ENCODE measurements at places on chromosomes 1 and 21.

DNA sequence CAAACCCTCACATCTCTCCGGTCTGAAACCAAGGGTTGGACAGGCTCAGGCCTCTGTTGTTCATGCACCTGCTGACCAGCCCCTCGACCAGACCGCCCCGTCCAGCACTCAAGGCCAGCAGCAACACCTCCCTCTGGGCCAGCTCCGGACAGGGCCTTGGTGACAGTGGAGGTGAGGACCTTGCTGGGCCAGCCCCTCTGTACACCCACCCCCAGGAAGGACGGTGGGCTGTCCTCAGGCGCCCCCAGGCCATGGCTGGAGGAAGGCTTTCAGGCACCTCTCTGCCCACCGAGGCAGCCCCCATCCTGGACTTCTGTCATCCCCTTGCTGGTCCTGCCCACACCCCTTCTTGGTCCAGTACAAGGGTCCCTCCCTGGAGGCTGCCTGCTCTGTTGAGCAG, 48.6 kb downstream of the MEGF6 start:
- no peak for DNase-seq

GRCh38 chr1:7902478-7903085, 38.1 kb downstream of the TNFRSF9 start:
- peak; percentile 58 for DNase-seq

DNA sequence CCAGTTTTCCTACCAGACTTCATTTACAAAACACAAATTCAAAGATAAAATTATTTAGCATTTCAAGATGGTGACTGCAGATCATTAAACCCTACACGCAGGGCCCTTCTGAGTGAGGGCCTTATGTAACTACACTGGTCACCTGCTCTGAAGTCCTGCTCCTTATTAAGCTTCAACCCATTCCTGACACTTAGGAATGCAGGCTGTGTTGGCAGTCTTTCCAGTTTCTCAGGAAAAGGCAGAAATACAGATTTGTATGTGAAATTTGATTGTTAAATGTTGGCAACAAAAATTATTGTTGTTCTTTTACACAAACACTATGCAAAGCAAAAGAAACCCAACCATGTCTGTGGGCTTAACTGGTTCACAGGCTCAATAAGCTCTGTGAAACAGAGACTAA, 25.8 kb upstream of the BCAS2 start:
- DNase-seq = no peak

- DNase-seq = no peak
Observed at GRCh38 chr1:83619170-83619896, 379.6 kb downstream of the TTLL7 start.

GRCh38 chr1:208766832-208767231, 522.6 kb upstream of the PLXNA2 start:
- no peak for DNase-seq

DNA sequence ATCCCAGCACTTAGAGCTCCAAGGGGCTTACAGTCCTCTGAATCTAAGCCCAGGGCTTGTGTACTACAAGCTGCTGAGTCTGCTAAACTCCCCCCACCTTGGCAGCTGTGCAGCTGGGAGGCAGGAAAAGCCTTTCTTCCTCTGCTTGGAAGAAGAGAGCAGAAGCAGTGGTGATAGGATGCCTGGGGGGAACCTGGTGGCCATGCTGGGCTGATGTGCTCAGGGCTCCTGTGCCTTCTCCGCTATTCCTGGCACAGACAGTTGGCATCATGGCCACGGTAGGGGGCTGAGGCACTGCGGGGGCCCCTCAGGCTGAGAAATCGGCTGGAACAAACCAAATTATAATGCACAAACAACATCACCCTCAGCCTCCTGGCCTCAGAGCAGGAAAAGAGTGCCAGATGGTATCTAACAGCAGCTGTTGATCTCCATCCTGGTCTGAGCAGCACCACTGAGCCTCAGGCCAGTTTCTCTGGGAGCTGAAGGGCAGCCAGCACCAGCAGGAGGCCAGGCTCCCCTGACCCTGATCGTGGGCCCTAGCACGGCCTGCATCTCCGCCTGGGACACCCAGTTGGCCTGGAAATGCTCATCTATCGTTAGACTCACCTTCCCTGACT, 35.8 kb downstream of the ECE1 start:
- DNase-seq = no peak

DNA sequence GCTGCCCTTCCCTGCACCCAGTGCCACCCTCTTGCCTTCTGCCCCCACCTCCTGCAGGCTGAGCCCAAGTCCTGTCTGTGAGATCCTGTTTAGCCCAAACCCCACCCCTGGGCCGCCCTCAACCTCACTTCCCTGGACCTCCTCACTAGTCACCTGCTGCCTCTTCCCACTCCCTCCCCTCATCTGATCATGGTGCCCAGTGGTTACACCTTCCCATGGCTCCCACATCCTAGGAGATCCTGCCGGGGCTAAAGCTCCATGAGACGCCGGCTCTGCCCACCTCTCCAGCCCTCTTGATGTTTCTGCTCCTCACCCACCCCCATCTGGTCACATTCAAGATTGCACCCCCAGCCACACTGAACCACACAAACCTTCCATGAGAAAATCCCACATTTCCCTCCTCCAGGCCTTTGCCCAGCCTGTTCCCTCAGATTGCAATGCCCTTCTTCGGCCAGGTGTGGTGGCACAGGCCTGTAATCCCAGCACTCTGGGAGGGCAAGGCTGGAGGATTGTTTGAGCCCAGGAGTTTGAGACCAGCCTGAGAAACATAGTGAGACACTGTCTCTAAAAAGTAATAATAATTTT, 17.0 kb downstream of the TTC39A start:
- DNase-seq = no peak

- no peak for DNase-seq
Observed at GRCh38 chr1:244353551-244354091, 98.1 kb downstream of the ADSS2 start.

DNA sequence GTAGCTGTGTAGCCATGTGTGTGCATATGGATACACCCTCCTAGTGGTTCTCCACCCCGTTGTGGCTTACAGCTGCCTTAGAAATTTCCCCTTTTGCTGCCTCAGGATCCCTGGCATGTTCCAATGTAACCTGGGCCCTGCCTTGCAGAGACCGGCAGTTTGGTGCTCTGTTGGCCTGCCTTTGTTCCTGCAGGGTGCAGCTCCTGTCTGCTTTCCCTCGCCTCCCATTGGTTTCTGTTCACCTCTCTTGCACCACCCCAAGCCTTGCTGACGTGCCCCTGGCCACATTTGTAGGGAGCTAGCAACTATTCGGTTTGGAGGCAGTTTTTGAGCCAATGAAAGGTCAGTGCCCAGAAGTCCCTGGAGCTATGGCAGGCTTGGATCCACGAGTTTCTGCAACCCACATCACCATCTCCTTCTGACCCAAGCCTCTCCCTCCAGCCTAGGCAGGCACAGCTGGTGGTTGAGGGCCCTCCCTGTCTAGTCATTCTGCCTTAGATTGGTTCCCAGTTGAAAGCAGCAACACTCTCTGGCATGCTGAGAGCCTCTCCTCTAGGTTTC, 54.9 kb downstream of the MAB21L3 start:
- DNase-seq = no peak

DNA sequence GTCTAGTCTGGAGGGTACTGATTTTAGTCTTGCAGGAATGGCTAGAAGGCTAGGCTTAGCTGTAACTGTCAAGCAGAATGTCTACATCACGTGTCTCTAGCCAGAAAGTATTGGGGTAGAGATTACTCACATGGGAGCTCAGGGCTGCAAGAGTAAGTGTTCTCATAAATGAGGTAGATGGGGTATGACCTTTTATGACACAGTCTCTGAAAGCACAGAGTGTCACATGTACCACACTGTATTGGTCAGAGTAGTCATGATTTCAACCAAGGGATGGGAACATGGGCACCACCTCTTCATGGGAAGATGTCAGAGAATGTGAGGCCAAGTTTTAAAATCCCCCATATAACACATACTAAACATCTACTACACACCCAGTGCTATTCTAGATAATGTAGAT, 2.9 kb downstream of the FYB2 start:
- DNase-seq = no peak

GRCh38 chr21:38438462-38438893, 59.8 kb downstream of the ERG start:
- DNase-seq = no peak

DNA sequence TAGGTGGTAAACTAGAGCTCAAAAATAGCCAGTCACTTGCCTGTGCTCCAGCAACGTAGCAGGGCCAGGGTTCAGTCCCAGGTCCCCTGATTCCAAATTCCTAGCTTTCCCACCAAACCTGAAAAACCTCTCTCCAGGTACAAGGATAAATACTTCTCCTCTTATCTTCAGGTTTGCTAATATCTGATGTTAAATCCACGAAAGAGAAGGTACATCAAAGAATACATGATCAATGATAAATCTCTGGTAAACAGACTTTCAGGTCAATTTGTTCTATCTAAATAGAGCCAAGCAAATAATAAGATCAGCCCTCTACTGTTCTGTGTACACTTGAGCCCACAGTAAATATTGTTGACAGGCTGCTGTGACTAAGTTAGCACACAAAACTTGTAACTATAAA, 52.1 kb upstream of the AKT3 start:
- no peak for DNase-seq

DNA sequence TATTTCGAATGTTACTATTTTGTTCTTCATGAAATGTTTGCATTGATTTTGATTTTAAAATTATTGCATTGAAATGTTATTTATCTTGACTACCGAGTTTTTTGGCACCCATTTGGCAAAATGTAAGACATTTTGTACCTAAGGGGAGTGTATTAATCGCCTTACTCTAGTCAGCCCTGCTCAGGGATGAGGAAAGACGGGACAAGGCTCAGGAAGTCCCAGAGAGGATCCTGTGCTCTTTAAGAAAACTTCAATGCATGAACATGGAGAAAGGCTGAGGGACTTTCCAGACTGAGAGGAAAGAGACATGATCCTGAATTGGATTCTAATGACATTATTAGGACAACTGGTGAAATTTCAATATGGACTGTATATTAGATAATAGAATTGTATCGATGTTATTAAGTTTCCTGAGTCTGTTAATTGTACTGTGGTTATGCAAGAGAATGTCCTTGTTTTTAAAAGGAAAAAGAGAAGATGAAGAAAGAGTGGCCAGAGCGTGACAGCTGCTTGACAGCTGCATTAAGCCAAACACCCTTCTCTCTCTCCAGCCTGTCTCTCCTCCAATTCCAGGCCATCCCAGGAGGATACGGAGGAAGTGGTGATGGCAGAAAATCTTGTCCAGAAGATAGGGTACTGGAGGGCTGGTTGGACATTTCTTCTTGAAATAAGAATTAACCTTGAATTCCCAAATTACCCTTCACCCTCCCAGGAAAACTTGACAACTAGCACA, 66.0 kb downstream of the PLEKHA6 start:
- no peak for DNase-seq

DNA sequence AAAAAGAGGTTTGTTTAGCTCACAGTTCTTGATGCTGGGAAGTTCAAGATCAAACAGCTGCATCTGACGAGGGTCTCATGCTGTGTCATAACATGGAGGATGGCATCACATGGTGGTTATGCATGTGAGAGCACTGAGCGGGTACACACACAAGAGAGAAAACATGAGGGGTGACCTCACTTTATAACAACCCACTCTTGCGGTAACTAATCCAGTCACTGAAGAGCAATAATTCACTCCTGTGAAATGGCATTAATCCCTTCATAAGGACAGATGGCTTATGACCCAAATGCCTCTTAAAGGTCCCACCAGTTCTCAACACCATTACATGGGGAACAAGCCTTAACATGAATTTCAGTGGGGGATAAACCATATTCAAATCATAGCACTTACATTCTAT, 23.2 kb upstream of the CHIT1 start:
- no peak for DNase-seq

DNA sequence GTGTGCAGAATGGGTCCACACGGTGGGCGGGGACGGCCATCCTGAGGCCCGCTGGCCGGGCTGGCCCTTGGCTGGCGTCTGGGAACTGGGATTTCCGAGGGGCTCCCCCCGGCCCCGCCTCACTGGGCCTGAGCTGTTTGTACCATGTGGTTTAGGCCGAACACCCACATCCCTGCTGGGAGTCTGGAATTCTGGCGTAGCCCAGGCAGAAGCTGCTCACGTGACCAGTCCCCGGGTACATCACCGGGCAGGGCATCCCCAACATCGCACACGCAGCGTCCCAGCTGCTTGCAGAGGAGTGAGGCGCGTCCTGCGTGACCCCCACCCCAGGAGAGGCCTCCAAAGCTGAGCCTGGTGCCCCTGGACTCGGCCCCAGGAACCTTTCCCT, 2.1 kb downstream of the KRTAP10-7 start:
- no peak for DNase-seq

DNA sequence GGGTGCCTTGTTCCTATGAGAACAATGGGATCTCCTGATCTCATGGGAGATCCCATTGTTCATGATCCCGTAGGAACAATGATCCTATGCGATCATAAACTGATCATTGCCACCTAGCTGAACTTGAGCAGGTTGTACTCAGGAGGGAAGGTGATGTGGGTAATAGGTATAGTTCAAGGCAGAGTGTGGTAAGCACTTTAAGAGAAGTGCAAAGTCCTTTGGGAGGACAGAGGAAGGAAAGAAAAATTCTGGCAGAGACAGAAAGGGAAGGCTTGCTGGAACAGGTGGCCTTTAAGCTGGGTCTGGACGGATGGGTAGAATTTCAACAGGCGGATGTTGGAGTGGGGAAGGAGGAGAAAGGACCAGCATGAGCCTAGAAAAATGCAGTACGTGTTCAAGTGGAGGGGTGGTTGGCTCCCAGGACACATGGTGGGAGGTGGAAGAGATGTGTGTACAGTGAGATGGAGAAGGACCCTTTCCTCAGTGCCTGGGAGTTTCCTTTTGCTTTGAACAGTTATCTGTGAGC, 22.3 kb downstream of the GREM2 start:
- DNase-seq = no peak

GRCh38 chr1:230798491-230798890, 51.3 kb downstream of the CAPN9 start:
- DNase-seq = no peak

DNA sequence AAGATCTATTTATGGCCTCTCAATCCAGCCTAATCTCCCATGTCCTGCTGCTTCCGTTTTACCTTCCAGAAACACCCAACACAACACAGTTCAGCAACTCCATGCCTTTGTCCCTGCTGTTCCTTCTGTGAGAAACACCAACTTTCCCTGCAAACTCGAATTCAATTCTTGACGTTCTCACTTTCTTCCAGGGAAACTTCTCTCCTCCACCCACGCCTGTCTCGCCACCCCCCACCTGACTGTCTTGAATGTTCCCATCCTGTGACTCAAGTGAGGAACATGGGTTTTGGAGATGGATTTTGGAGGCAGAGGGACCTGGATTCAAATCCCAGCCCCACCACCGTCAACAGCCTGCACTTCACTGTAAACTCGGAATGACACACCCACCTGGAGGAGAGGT, 44.8 kb downstream of the GRHL3 start:
- no peak for DNase-seq

- DNase-seq = no peak
Observed at GRCh38 chr1:86259390-86259789, 102.8 kb upstream of the COL24A1 start.

- DNase-seq = no peak
Observed at GRCh38 chr1:6294890-6295556, 34.1 kb upstream of the GPR153 start.

- DNase-seq = no peak
Observed at GRCh38 chr1:211621447-211622198, 42.7 kb upstream of the SLC30A1 start.

GRCh38 chr1:201827321-201828216, 1.4 kb upstream of the IPO9 start:
- no peak for DNase-seq

GRCh38 chr1:108560874-108561459, 1.1 kb downstream of the EEIG2 start:
- DNase-seq = peak; percentile 50
